HT-29 (cell line): ENCODE measurements at places on chromosomes 7 and 10.

- DNase-seq = no peak
These were observed 34.8 kb downstream of the GRK5 start for GRCh38 chr10:119242186-119242585.

- no peak for DNase-seq
These were observed 410.8 kb downstream of the MDFIC start for GRCh38 chr7:115332691-115333090.

GRCh38 chr10:49241385-49241784 lies 53.2 kb upstream of the TMEM273 start:
- no peak for DNase-seq

GRCh38 chr7:96089511-96089910 lies 232.4 kb downstream of the SLC25A13 start:
- no peak for DNase-seq

DNA sequence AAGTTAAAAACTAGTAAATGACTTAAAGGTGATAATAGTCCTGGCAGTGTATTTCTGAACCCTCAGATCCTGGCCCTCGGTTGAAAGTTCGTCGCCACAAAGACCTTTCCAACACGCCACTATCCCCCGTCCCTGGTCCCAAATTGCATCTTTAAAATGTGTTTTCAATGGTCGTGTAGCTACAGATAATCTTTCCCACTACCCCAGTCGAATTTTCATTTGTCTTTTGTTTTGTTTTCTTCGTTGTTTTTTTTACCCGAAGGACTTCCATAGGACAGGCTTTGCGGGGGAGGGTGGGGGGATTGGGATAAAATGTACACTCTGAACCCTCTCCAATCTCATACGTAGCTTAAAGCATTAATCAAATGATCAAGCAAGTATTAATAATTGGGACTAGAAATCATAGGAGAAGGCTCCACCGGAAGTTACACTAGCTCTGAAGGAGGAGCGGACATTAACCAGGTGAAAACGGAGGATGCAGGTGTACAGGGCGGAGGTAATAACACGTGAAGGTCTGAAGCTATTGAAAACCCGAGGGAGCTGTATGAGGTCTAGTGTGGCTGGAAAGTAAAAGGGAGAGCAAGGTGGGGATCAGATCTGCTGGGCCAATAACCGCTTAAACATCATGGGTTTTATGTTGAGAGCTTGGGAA lies 32.8 kb upstream of the PHF14 start:
- DNase-seq = peak; percentile 66

DNA sequence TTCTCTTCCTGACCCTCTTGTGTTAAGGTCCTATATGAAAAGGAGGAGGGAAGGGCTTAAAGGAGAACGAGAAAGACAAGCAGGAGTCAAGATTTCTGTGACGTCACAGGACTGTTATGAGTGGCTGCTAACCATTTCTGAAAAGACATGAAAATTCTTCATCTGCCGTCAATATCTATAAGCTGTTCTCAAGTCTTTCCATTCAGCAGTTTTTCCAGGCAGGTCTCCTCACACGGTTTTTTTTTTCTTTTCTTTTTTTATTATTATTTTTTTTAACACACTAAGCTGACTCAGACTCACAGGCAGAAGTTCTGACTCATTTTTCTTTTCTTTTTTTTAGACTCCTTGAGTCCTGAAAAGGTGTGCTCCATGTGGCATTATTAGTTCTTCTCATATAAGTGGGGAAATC lies 72.0 kb downstream of the DGKI start:
- DNase-seq = no peak

GRCh38 chr7:72267291-72267800 lies 144.8 kb downstream of the CALN1 start:
- no peak for DNase-seq

DNA sequence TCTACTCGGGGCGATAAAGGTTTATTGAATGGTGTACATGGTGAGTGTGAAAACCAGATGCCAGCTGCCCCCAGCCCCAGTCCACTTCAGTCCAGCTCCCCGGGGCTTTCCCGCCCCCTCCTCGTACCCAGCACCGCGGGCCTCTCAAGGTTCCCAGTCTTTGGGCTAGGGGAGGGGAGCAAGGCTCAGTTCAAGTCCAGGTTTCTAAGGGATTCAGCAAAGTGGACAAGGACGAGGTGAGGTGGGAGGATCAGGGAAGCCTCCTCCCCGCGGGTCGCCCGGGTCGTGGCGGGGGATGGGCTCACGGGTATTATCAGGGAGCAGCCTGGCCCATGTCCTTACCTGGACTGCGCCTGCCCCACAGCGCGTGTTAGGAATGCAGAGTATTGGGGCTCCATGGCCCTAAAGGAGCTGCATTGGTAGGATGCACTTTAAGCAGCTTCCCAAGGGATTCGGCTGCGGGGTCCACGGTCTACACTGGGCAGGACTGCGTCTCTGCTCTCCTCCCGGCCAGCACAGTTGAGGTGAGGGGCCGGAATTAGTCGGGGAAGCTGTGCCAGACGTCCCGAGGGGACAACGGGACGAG lies 541 bp upstream of the PFKFB3 start:
- DNase-seq = no peak

- no peak for DNase-seq
These were observed 130.8 kb downstream of the ELFN1 start for GRCh38 chr7:1800902-1801301.

- no peak for DNase-seq
These were observed 22.1 kb downstream of the ACSL5 start for GRCh38 chr10:112395809-112396530.

DNA sequence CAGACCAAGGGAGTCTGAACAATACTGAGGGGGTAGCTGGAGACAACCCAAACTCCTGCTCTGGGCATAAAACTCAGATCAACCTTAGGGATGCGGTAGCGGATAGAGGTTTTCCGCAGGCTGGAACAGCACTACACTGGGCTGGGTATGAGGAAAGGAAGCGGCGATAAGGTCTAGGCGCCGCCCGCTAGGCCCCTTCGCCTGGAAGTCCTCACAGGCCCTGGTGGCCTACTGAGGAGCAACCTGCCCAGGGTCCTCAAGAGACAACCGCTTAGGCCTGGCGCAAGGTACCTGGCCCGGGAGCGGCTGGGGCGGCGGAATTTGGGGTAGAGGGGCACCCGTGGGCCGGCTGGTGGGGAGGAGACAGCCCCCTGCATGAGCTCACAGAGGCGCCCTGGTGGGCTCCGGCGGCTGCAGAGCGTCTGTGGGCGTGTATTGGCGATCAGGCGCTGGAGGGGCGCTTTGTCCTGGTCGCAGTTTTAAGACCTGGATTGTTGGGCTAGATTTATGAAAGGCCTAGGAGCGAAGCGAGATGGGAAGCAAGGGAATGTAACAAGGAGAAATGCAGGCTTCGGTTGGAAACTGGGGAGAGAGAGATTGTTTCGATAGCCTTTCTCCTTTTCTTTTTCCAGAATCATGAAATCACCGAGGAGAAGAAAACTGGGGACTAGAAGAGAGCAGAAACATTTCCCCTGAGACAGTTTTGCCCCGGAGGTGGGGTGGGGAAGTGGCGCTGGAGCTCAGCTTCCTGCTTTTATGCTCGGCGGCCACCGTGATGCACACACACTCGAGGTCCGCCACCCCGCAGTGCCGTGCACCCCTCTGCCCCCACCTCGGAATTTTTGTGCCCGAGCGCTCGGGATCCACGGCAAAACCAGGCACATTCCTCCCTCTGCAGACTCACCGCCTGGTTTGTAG lies 2.4 kb upstream of the NKX2-3 start:
- DNase-seq = no peak

DNA sequence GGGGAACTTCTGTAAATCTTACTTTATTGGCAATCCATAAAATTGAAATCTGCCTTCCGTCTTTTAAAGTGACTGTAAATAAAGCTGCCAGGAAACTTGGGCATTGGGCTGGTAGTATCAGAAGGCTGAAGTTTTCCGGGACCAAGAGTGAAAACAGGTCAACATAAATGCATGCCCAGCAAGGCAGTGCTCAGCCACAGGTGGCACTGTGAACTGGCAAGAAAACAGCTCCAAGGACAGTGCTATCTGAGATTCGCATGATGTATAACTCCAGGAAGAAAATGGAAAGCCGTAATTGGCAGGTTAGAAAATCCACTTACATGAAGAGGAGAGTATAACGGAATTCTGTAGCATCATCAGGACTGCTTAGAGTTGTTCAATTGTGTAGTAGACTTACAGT lies 1.9 kb upstream of the INSYN2A start:
- no peak for DNase-seq

DNA sequence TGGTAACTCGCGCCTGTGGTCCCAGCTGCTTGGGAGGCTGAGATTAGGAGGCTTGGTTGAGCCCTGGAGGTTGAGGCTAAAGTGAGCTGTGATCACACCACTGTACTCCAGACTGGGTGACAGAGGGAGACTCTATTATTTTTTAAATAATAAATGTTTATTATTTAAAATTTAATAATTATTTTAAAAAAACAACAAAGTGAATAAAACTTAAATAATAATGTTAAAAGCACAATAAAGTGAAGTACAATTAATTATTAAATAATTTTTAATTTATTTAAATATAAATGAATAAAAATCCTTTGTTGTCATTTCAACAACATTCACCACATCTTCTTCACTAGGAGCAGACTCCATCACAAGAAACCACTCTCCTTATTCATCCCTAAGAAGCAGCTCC lies 64.8 kb downstream of the AVL9 start:
- no peak for DNase-seq

DNA sequence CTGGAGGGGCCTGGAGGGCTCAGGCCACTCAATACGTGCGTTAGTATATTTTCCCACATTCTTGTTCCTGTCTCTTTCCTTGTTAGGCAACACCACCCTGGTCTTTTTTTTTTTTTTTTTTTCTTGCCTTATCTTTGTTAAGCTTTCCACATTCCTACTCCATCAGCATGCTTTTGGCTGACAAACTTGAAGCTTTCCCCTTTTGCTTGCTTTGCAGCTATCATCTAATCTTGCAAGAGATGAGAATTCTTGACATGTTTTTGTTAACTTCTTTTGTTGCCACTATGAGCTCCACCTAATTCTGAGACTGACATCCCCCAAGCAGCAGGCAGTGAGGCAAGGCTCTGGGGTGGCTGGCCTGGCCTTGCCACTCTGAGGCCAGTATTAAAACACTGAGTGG lies 52.5 kb upstream of the NRP1 start:
- DNase-seq = no peak

DNA sequence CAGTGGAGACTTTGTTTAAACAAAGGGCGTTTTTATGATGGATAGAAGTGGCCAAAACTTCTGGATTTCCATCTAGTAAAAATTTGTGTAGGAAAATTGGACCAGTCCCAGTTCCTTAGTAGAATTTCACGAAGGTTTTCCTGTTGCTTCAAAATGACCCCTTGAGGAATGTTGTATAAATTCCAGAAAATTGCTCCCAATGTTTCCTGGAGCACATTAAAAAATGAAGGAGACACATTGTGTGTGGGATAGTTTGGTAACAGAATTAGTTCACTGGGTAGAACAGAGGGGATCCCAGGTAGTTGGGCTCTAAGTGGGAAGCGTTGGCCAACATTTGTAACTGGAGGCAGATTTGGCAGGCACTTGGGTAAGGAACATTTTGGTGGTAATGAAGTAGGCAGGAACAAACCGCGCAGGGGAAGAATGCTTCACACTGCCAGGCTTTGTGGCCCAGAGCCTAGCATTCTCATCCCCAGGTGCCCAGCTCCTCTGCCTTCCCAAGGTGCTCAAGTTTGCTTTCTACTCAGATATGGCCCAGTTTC lies 758.6 kb downstream of the AUTS2 start:
- no peak for DNase-seq

DNA sequence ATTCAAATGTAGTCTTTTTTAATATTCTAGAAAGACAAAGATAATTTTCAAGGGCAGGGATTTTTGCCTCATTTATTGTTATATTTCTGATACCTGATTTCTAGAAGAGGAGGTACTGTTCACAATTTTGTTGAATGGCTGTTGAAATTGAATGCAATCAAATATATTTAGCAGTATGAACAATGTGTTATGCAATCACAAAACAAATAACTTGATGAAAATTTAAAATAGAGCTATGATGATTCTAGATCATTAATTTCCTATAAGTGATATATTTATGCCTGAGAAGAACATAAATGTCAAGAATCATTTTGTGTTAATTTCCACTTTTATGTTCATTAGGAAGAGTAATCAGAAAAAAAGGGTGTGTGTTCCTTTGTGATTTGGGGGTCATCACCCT lies 114.6 kb upstream of the CNTNAP2 start:
- no peak for DNase-seq

DNA sequence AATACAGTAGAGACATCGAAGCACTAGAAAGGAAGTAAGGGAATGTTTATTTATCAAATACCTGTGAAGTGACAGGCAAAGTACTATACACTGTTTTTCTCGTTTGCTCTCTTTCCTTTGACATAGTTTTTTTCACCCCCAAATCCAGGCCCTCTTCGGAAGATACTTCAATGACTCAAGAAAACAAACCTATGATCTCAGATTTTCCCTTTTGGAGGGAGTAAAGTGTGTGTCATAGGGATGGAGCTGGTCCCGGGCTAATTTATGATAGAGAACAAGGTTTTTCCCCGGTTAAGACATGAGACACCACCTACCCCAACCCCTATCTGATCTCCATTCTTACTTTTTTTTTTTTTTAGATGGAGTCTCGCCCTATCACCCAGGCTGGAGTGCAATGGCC lies 61.7 kb downstream of the MAP3K8 start:
- DNase-seq = no peak

DNA sequence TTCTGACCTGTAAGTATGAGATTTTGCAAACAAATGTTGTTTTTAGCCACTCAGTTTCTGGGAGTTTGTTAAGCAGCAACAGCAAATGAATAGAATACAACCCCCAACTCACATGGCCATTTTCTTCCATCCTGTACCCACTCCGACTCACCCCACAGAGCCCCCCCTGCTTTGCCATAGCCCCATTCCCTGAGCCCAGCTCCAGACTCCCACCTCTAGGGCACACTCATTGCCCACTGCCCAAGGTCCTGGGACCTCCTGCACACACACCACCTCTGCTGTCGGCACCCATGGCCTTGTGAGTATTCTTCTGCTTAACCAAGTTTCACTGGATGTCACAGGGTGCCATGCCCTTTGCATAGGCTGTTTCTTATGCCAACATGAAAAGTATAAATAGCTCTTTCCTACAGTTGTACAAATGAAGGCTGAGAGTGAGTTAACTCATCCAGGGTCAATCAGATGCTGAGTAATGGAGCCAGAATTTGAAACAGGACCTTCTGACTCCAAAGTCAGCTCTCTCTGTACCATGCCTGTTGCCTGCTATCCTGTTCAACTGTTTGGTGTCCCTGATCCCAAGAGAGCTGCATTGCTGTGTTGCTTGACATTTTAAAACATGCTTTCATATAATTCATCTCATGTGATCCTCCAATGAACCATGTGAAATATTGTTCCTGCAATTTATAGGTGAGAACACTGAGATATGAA lies 367.8 kb upstream of the ZMIZ1 start:
- DNase-seq = no peak

GRCh38 chr10:104273286-104273685 lies 4.3 kb downstream of the GSTO2 start:
- DNase-seq = no peak

GRCh38 chr10:8921568-8921967 lies 867.1 kb downstream of the GATA3 start:
- no peak for DNase-seq
